Activated T-cell treated with anti-CD3 and anti-CD28 coated beads for 48 hours (primary cell): ENCODE measurements at places on chromosomes 1 and 21.
A peak's percentile ranks its signal among the peaks of the same experiment; 100 is the strongest.

DNA sequence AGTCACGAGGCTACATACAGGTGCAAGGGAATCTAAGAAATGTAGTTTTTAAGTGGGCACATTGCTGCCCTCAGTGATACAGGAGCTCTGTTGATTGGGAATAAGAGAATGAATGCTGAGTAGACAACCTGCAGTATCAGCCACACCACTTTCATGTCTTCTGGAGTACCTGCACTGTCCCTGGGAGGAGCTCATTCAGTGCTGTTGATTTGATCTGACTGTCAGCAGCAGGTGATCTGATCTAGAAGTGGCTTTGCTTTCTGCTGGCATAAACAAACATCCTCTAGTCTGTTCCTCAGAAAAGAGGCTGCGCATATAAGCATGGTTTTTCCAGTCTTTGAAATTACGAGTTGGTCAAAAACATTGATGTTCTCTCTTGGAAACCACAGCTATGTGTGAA lies 35.5 kb upstream of the LRRC52 start:
- DNase-seq: no peak

DNA sequence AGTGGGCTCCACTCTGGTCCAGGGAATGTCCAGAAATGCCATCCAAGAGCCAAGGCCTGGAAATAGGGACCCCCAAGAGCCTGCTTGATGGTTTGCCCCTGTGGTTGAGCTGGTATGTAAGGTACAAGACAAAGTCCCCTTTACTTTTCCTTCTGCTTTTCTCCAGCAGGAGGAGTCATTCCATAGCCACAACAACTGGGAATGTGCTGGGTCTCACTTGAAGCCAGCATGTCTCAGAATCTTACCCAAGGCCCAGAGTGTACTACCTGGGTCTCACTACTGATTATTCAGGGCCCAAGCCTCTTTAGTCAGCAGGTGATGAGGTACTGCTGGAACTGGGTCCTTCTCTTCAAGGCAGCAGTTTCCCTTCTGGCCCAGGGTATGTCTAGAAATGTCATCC lies 62.1 kb upstream of the CD55 start:
- no peak for DNase-seq

DNA sequence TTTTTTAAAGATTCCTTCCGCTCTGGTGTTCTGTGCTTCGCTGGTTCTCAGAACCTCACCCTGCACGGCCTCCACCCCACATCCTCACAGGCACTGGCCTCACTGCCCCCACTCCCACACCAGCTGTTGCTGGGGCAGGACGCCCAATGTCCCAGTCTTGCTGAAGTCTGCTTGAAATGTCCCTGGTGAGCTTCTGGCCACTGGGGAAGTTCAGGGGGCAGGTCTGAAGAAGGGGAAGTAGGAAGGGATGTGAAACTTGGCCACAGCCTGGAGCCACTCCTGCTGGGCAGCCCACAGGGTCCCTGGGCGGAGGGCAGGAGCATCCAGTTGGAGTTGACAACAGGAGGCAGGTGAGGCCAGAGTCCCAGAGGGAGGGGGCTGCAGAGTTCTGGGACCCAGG lies at the start of gene C1QA:
TSS of gene C1QA (plus strand) at position 276 of the 400 bp plus-strand sequence. CDS start 989 bp downstream, outside the sequence.
- DNase-seq: no peak

DNA sequence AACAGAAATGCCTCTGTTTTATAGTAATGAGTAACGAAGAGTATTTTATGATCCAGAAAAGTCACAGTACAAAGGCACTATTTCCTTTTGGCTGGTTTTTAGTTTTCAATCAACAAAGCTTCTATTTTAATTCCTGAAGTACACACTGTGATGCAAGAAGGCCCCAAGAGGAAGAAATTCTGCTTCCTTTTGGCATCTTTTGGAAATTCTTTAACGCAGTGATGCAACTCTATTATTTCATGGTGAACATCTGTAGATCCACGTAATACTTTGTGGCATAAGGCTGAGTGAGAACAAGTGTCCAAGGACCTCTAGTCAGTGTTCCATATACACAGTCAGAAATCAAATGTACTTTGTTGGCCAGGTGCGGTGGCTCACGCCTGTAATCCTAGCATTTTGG lies 137.5 kb downstream of the TGFB2 start:
- no peak for DNase-seq

GRCh38 chr21:46058431-46059145 lies 39.3 kb upstream of the COL6A2 start:
- no peak for DNase-seq

DNA sequence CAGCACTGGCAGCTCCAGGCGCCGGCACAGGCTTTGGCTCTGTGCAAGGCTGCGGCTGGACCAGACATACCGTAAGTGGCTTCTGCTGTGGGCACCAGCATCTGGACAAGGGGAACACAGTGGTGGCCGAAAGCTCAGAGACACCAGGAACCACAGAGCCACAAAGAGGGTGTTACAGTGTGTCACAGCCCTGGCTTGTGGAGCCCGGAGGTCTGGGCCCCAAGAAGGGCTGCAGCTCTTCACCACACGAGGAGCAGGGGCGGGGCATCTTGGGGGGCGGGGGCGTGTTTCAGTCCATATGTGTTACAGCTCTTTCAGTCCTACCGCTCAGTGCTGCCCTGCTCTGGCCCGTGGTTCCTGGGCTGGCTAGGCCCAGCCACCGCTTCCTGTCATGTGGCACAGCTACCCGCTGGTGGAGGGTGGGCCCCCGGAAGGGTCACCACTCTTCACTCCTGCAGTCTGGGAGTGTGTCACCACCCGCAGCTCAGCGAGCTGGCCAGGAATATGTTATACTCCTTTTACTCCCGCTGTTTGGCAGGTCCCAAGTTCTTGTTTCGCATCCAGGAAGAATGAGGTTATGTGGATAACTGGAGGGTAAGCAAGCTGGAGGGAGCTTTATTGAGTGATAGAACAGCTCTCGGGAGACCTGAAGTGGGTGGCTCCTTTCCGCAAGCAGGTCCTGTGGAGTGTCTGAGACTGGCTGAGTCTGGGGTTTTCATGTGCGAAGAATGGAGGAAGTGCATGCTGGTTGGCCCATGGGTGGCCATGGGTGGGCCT lies 3.3 kb upstream of the LSM10 start:
- peak; percentile 65 for DNase-seq

- no peak for DNase-seq
Observed at GRCh38 chr1:116793357-116793935, 39.2 kb downstream of the CD2 start.

- DNase-seq: no peak
Observed at GRCh38 chr1:97159342-97159741, 437.8 kb downstream of the PTBP2 start.

DNA sequence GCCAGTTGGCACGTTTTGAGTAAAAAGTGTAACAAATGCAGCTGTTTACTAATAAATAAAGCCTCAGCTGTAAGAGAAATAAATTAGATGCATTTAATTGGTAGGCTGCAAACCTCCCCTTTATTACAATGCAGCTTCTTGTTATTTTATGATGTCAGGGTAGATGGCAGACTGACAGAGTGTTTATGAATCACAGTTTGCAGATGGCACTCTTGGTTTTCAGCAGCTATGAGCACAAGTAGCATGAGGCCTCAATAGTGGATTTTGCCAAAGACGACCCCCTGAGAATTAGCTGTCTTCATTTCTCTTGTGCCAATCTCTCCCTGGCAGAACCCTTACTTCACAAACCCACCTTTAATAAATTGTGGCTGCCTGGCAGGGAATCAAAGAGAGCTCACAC lies 161.2 kb upstream of the C1orf87 start:
- DNase-seq: no peak

GRCh38 chr1:24410750-24411149 lies 2.8 kb downstream of the STPG1 start:
- no peak for DNase-seq

- no peak for DNase-seq
Observed at GRCh38 chr1:26543462-26543861, 13.9 kb downstream of the RPS6KA1 start.

DNA sequence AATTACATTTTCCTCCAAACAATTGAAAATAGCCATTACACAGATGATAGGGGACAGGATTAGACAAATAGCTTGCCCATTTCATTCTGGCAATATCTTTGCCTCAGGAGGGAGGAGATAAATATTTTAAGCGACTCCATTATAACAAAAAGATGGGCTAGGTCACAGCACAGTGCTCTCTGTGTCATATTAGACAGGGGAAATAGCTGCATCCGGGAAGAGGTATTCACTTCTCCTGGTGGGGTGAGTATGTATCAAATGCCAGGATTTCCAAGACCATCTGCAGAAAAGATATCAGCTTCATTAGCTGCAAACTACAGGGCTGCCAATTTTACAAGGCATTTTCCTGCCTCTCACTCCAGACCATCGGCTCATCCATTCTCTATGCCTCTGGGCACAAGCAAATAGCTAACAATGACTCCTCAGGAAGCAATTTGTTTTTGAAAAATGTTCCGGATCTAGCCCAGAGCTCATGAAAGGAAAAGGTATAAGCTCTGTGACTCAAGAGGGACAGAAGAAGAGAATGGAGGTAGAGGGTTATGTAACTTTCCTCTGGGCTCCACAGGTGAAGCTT lies 41.9 kb upstream of the ANGPTL7 start:
- no peak for DNase-seq

DNA sequence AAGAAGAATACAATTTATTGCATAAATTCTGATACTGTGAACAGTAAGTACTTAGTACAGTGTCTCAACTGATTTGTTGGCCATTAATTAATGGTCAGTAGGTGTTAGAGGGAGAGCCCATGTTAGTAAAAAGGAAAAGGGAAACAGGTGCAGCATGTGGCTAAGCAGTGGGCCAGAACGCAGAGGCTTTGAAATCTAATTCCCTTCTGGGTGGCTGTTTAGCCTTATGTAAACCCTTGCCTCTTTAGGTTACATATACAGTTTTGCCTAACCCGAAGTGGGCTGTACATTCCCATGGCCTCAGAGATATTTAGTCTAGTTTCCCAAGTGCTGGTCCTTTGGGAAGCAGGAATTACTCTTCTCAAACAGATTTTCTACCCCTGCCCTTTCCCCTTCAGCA lies 43.5 kb upstream of the BCL9 start:
- no peak for DNase-seq

GRCh38 chr1:209545423-209545822 lies 38.1 kb upstream of the CAMK1G start:
- no peak for DNase-seq

GRCh38 chr1:161827786-161828185 lies 61.7 kb downstream of the ATF6 start:
- no peak for DNase-seq

GRCh38 chr1:193264313-193265065 lies 78.1 kb upstream of the B3GALT2 start:
- DNase-seq: no peak

DNA sequence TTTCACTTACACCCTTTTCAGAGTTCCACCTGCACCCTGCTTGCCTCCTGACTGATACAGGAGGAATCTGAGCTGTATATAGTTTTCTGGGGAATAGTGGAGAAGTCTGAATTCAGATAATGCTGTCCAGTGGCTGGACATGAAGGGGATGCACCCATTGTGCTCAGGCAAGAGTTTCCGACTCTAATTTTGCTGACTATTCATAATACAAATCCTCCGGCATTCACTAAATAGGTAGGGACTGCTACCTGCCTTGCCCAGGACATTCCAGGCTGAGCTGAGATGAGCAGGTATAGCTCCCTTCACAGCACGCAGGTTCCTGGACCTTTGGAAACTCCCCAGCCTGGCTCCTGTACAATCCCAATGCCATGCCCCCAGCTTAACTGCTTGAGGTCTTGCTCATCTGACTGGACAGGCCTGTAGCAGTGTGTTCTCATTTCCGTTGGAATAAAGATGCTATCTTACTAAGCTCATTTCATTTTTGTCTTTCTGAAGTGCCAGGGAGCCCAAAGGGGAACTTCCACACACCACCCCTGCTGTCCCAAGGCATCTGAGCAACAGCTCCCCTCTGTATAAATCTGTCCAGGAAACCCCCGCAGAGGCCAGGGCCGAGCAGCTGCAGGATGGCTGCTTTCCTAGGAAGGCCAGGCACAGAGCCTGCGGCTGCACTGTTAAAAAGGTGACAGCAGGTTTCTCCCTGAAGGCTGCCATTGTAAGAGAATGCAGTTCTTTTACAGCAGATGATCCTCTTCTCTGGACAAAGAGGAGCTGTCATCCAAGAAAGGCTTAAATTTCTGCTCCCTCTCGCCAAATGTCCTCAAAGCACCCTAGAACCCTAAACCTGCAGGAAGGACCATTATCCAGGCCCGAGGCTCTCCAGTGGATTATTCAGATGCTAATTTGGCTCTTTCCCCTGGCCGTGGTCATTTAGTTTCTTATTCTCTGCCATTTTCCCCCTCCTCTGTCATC lies 21.7 kb upstream of the VASH2 start:
- DNase-seq: no peak

- no peak for DNase-seq
Observed at GRCh38 chr1:247496581-247497285, 38.8 kb upstream of the OR2B11 start.

DNA sequence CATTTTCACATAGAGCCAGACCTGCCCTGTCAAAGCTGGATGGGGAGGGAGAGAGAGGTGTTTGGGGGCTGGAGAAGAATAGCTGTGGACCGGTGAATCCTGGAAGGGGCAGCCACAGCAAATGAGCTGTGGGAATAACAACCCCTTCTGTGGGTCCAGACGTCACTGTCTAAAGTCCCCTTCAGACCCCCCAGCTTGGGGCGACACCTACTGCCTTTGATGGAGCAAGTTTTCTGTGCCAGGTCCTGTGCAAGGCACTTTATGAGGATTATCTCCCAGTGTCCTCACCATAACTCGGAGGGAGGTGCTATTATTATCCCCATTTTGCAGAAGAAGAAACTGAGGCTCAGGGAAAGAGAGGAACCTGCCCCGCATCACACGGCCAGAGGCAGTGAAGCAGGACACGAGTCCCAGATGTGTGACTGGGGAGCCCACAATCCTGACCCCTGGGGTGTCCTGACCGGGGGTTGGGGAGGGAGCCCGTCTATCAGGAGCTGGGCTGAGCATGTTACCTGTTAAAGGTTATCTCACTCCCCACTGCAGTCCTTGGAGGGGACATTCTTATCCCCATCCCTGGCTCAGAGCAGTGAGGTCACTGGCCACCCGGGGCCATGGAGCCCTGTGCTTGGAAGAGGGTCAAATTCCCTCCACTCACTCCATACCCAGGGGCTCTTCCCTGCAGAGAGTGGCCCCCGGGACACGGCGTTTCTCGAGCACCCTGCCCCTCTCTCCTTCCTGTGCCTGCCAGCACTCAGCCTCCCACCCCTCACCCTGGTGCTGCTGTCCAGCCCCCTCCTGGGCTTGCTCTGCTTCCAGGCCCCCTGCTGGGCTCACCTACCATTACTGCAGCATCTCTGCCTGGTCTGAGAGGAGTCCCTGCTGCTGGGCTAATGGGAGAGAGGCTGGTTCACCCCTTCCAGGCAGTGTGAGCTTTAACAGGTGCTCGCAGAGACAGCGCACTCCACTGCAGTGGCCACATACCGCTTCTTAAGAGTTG lies 132.9 kb downstream of the PTPRU start:
- DNase-seq: no peak

DNA sequence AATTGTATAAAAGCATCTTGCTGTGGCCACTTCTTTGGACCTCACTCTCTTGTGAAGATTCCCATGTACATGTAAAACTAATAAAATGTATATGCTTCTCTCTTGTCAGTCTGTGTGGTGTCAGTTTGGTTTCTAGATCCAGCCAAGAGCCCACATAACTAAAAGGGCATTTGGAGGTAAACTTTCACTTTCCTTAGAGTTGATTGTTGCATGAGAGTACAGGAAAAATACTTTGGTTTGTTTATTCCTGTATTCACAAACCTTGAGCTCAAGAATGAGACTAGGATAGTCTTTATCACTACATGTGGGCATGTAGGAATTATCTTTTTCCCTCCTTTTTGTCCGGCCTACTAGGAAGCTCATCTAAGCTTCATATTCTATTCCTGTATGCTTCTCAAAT lies 50.9 kb downstream of the KCTD3 start:
- no peak for DNase-seq
